Lower lobe of right lung (tissue), 2 donors: ENCODE measurements at places on chromosomes 1 and 21.

GRCh38 chr1:89833183-89834082 is 12.6 kb downstream of the LRRC8D start:
- no peak for DNase-seq

DNA sequence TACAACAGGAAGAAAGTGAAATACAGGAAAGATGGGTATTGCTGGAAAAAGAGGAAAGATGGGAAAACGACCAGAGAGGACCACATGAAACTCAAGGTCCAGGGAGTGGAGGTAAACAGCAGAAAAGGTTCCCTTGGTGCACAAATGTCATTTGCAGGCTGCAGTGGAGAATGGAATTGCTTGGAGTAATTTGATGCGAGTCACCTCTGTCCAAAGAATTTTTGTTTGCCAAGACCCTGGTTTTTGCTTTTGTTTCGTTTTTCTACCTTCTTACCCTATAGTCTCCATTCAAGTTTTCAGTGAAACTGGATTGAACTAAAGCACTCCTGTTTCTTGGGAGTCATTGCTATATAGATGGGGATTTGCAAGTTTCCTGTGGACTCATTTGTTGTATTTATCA is 464.3 kb downstream of the CAMTA1 start:
- DNase-seq, result no peak

GRCh38 chr1:54566438-54567141 is 18.6 kb downstream of the ACOT11 start:
- DNase-seq, result no peak

GRCh38 chr1:213466541-213466940 is 415.5 kb downstream of the RPS6KC1 start:
- DNase-seq, result no peak

DNA sequence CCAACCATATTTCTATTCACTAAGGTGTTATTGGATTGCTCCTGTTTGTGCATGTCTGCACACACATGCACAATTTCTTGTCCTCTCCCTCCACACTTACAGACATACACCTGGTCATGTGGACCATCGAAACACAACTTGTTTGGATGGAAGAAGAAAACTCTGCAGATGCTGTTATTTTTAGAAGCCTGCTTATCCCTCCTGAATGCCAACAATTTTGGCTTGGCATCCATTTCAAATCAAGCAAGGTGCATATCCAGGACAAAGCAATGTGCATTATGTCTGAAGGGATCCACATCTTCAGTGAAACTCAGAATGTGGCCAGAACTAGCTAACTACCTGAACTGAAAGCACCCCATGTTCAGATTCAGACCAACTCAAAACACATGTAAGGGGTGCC is 98.9 kb upstream of the ADAR start:
- DNase-seq, result no peak

DNA sequence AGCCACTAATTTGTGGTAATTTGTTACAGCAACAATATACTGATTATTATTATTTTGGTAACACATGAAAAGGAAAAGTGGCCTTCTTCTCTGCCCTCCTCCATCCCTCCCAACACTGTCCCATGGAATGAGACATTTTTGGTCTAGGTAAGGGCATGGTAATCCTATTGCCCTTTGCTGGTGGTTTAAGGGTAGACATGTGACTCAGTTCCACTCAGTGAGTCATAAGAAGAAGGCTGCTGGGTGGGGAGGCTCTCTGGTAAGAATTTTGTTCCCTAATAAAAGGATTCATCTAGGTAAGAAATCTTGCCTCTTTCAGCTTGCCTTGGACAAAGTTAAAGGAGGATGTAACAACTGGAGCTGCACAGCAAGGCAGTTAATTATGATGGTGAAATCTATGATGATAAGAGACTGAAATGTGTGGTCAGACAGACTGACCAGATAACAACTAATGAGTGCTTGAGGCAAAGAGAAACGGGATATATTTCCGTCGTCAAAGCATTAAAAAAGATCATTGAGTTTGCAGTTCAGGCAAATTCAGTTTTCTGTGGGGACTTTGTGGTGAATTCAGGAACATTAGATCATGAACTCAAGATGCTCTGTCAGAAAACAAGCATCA is 232.0 kb upstream of the KCNK2 start:
- no peak for DNase-seq

- no peak for DNase-seq
These were observed 16.0 kb downstream of the JAK1 start for GRCh38 chr1:64950284-64950809.

DNA sequence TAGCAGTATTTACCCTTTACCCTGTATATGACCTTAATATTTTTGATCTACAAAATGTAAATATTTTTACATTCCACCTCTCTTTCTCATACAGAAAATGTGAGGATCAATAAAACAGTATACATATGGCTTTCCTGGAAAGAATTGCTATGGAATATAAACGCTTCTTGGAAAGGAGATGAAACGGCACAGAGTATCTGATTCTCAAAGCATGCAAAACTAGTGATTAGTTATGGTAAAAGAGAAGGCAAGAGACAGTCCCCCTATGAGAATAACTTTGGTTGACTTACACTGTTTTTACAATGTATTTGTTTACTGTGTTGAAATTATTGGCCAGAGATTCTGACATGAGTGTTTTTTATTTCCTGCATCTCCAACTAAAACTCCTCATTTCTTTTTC is 204.6 kb upstream of the C21orf91 start:
- DNase-seq, result no peak
